ENCODE measurements at places on chromosomes 6 and 20. TPM values are rescaled to one million over a fixed set of nuclear protein-coding genes. Genes with fewer than 3 reads are reported as not detected.

DNA sequence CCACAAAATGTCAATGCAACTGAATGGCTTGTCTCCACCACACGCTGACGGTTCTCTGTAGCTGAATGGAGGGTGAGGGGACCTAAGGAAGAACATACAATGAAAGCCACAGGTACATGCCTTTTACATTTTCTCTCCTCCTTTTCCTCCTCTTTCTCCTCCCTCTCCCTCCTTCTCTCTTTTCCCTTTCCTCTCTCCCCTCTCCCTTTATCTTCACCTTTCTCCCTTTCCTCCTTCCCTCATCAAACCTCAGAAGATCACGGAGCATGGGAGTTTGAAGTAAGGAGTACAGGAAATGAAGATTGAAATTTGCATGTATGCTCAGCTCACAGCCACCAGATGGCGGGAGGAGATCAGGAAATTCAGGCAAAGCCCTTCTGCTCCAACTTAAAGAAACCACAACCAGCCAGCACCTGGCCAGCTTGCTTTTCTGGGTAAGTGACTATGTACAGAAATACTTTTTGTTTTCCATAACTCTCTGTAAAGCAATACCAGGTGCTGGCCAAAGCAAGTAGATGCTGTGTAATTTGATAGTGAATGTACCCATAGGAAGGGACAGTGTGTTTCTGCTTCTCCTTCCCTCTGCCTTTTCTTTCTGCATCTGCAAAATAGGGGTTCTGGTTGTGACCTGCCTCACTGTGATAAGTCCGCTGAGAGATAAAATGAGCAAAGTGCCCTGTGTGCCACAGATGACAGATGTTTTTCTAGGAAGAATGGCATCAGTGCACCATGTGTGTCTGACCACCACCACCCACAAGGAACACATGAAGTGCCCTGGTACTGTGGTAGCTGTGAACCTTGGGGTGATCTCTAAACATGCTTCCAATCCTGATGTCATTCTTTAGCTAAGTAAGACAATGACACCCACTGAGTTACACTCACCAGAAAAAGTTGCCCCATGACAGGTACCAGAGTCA is 18.6 kb upstream of the FOXO3 start:
- DNase-seq, result no peak

BPIFA1 gene
- not detected for total RNA-seq

FOXA2 gene
- total RNA-seq, result not detected

USP49 gene
- total RNA-seq, result 8.7 TPM

Measured in ascending aorta (tissue), 2 donors.